ENCODE measurements at places on chromosomes 4 and X.

- DNase-seq = peak; percentile 13
These were observed 83.2 kb upstream of the PLAC8 start for GRCh38 chr4:83197555-83198235.

DNA sequence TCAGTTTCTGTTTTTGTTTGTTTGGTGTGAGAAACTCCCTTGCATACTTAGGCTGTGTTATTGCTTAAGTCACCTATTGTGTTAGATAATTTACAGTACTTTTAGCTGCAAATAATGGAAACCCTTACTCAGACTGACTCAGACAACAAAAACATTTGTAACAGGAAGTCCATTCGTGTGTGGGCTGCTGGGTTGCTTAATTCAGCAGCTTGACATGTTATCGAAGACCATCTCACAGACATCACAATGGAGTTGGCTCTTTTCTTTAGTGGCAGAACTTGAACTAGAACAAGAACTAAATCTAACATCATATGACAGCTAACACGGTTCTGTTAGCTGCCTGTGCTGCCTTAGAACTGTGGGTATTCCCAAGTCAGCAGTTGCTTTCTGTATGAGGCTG, 9.9 kb upstream of the GABRE start:
- no peak for DNase-seq

DNA sequence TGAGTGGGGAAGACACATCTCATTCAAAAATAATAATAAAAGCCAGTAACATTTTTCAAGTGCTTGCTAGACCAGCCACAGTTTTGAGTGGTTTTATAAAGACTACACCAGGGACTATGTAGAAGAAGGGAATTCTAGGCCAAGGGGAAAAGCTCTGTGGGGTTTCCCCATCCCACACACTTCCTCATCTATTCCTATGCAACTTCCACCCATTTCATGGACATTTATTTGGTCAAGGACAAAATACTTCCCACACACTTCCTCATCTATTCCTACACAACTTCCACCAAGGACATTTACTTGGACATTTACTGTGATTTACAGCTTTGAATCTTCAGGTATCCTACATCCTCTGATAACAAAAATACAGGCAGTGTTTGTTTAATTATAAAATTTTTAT, 86.5 kb upstream of the KLF3 start:
- DNase-seq = no peak

GRCh38 chr4:108744307-108744706, 18.5 kb downstream of the ETNPPL start:
- DNase-seq = no peak

- peak; percentile 36 for DNase-seq
These were observed 256.5 kb downstream of the LDB2 start for GRCh38 chr4:16641971-16642370.

- no peak for DNase-seq
These were observed 1957.0 kb upstream of the AGA start for GRCh38 chr4:179399054-179399782.
